Hair follicle dermal papilla cell (primary cell): ENCODE measurements at places on chromosomes 7 and 10. TPM values are rescaled to one million over a fixed set of nuclear protein-coding genes. Genes with fewer than 3 reads are reported as not detected.

MACC1 gene
- total RNA-seq, result 0.16 and 0.24 TPM in 2 replicates

CABCOCO1 gene
- total RNA-seq, result 2.8 and 8.3 TPM in 2 replicates

ZNF239 gene
- 7.8 and 8.9 TPM in 2 replicates for total RNA-seq

CYP2W1 gene
- total RNA-seq, result not detected in 2 replicates

PITX3 gene
- total RNA-seq, result not detected in 2 replicates

ASZ1 gene
- not detected in 2 replicates for total RNA-seq
